ENCODE measurements at places on chromosomes 7 and 10.

- no peak for DNase-seq
Observed at GRCh38 chr10:23158370-23158769, 33.7 kb upstream of the PTF1A start.

DNA sequence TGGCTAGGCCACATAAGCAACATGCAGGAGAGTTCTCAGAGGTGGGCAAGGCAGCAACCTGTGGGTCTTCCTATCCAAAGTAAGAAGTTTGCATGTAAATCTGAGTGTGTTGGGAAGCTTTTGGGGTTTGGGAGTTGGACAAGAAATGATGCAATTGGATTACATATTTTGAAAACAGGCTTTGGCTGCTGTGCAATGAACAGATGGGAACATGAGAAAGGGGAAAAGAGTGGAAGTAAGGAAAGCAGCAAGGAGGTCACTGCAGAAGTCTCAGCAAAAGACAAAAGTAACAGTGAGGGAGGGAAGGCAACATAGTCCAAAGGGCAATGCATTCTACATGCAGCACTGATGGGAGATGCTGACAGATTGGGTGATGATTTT is 61.1 kb upstream of the C10orf90 start:
- no peak for DNase-seq

DNA sequence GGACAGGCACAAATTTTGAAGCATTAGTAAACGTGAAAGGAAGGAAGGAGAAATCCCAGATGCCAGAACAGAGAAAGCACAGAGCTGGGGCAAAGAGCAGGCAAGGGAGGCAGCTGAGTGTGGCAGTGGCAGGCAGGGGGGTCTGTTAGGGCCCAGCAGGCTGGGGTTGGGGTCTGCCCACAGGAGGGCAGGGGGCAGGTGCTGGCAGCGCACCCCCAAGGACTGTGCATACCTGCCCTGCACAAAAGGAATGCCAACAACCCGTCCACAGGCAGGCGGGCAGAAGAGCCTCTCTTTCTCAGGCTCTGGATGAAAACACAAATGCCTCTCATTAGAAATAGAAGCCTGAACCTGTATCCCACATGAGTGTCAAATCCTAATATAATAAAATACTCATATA is 552.3 kb downstream of the PTPRN2 start:
- no peak for DNase-seq

DNA sequence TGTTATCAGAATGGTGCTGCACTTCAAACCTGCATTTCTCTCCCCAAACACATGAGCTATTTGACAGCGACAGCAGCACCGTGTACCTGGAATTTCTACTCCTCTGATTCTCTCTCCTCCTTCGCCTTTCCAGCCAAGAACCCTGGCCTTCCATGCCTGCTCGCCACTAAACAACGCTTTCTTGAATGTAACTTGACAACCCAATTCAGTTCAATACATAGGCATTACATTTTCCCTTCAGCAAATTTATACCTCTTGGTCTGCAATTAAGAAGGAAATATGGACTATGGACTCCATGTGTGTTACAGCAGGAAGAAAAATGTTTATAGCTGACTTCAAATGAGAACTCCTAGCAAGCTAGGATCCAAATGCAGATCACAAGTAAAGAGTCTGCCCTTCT is 162.6 kb upstream of the AUTS2 start:
- DNase-seq: no peak

DNA sequence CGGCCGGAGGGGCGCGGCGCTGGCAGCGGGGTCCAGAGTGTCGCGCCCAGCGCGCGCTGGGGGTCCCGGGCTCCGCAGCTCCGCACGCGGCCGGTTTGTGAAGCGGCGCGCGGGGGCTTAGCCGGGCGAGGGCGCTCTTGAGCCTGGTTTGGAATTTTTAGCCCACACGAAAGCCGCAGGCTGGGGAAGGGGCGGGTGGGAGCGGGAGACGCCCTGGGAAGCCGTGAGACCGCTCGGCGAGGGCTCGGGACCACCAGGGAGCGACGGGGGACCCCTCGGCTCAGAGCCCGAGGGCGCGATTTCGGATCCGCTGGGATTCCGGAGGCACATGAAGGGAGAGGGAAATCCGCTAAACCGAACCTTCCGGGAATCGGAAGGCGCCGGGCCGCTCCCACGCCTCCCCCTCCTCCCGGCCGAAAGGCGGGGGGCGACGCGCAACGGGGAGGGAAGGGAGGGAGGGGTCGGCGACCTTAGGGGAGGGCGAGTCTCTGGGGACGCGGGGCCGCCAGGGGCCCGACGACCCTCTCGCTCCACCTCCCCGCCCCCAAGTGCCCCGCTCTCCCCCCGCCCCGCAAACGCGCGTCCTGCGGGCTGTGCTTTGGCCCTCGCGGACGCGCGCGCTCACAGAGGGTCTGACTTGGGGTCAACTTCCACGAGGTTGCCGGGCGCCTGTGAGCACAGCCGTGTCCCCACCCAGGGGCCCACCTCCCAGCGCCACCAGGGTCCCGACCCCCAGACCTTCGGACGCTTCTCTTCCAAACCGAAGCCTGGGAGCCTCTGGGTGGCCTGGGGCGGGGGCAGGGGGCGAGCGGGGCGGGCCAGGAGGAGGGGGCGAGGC is 5.1 kb upstream of the ELFN1 start:
- DNase-seq: no peak

DNA sequence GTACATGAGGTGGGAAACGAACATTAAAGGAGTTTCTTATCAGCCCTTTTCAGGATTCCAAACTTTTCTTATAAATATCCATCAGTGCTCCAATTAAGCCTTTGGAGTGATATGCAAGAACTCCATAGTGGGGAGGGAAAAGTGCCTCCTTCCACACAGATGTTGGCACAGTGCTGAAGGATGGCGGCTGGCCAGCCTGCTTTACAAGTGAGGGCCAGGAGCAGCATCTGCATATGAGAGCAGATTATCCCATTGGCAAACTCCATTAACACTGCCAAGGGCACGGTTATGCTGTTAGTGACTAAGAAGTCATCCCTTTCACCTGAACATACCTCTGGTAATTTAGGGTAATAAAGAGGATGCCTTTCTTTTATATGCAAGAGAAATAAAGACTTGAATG is 543.1 kb downstream of the CNTNAP2 start:
- no peak for DNase-seq

GRCh38 chr7:25843467-25843866 is 308.5 kb upstream of the NFE2L3 start:
- DNase-seq: no peak

GRCh38 chr10:90007226-90007625 is 305.8 kb downstream of the KIF20B start:
- DNase-seq: no peak

DNA sequence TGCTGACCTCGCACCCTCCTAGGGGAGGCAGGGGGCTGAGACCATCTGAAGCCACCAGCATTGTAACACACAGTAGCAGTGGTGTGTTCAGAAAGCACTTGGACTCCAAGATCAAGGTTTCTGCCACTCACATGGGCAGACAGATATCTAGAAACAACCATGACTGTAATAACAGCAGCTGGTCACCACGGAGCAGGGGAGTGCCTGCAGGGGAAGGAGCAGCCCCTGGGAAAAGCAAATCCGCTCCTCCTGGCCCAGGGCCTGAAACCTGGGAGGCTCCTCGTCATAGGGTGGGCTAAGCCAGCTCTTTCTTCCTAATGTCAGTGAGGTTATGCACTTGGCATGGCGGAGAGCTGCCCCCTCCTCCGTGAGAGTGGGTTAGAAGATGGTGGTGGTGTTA is 118.4 kb upstream of the INSYN2A start:
- DNase-seq: no peak

DNA sequence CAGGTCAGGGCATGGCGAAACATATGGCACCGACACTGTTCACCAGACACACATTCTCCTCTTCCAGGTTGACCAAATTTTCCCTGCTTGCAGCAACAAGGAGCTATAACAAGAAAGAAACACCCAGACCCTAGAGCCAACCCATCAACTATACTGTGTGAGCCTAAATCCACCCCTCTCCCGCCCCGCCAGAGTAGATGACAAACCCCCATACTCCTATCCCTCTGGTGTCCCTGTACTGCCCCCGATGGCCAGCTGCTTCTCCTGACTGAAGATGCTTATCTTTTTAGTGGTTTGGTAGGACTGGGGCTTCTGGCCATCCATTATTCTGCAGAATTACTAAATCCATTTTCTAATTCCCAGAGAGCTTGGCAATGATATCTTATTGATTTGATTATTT is 70.1 kb upstream of the EEPD1 start:
- no peak for DNase-seq

- DNase-seq: no peak
Observed at GRCh38 chr7:981793-982510, 1.0 kb upstream of the CYP2W1 start.

DNA sequence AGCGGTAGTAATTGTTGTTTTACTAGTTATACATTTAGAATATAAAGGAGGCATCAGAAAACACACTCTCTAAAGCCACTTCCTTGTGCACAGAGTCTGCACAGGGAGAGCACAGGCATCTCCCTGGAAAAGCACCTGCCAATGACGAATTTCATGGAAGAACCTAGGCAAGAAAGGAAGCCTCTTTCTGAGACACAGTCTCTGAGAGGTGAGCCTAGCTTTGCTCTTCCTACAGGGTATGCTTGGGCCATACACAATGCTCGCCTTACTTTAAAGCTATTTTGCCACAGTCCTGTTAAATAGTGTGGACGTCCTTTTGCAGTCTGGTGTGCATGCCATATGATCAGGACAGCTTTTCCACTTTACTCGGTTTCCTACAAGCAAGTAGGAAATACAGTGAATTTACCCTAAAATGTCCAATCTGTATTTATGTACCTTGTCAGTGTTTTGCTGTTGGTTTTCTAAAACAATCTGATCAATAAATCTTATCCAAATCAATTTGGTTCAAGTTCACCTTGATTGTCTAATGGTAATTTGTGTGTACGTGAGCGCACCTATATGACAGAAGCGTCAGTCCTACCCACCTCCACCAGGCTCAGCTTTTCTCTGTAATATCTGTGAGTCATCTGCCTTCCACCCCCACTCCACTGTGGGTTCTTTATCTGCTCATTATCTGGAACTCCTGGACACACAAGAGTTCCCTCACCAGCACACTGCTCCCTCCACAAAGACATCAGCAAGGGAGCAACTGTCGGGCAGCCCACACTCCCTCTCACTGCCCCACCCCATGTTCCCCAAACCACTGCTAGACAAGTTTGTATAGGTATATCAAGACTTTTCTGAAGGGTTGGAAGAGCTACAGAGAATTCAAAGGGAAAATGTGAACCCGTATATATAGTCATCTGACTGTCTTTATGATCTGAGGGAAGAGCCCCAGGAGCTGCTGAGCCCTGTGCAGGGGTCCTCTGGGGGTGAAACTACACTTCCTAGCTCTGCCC is 65.2 kb downstream of the KLHDC10 start:
- no peak for DNase-seq
